ENCODE measurements at places on chromosomes 12 and 14.

- DNase-seq = no peak
Measured at GRCh38 chr12:94437303-94437702, 22.4 kb downstream of the CEP83 start.

- DNase-seq = no peak
Measured at GRCh38 chr12:77723308-77723707, 107.4 kb upstream of the NAV3 start.

GRCh38 chr12:34398366-34398705 is 376.0 kb downstream of the ALG10 start:
- no peak for DNase-seq

DNA sequence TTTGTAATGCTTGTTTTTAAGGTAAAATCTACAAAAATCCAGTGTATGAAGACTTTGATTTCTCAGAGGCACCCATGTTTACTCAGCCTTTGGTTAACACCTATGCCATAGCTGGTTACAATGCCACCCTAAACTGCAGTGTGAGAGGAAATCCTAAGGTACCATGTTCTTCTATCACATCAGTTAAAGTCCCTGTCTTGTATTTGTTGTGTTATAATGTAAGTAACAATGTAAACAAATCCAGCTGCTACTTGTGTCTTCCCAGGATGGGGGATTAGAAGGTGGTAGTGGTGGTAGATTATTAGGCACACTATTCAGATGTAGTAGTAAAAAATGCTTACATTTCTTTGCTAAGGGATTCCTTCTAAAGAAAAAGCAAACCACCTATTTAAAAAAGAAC is 19.4 kb upstream of the CHPT1 start:
- DNase-seq = no peak

GRCh38 chr12:78208092-78208491 is 377.4 kb downstream of the NAV3 start:
- no peak for DNase-seq

Measured in stimulated activated CD8-positive, alpha-beta memory T cell treated with anti-CD3 and anti-CD28 coated beads, Interleukin-4, amount 100 ng/mL, for 48 hours (primary cell).